ENCODE measurements at places on chromosomes 6 and 20.

DNA sequence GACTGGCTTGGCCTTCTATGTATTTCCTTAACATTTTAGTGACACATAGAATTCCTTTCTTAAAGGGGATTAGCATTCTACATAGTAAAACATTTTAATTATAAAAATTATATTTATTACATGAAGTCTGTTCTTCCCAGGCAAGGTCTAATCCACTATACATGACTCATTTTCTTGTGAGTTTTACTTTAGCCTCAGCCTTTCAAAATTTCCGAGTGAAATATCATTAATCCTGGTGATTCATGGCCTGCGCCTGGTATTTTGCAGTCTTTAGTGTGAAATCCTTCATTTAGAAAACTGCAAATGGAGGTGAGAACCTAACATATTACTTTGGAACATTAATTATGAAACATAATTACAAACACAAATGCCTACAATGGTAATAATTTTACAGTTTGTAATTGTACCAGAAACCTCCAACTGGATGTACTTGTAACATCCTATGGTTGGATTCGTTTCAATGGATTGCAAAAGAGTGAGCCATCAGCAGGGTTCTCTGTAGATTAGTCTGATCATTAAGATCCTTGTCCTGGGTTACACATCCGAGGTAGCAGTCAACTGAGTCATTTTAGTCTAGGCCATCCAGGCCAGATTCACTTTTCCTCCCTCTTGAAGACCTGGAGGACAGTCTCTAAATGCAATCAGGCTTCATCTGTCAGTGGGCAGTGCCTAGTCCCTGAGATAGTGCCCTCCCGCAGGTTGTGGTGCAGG, 272.0 kb downstream of the PACRG start:
- peak; percentile 85 for DNase-seq

DNA sequence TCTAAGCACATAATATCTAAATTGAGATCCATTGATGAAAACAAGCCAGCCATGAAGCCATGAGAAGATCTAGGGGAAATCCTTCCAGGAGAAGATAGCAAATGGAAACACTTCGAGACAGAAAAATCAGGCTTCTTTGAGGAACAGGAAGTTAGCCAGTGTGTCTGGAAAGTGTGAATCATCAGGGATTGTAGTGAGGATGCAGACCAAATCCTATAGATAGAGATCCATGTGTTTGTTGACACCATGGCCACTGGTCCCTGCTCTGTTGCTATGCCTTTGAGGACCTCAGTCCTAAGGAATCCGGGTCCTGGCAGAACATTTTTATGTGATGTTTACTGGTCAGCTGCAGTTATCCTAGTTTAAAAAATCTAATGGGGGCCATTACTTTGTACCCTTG, 6.6 kb upstream of the ELOVL2 start:
- DNase-seq, result no peak

GRCh38 chr20:24784607-24785006, 164.5 kb upstream of the CST7 start:
- no peak for DNase-seq

GRCh38 chr20:59808729-59809381, 124.6 kb downstream of the SYCP2 start:
- no peak for DNase-seq

DNA sequence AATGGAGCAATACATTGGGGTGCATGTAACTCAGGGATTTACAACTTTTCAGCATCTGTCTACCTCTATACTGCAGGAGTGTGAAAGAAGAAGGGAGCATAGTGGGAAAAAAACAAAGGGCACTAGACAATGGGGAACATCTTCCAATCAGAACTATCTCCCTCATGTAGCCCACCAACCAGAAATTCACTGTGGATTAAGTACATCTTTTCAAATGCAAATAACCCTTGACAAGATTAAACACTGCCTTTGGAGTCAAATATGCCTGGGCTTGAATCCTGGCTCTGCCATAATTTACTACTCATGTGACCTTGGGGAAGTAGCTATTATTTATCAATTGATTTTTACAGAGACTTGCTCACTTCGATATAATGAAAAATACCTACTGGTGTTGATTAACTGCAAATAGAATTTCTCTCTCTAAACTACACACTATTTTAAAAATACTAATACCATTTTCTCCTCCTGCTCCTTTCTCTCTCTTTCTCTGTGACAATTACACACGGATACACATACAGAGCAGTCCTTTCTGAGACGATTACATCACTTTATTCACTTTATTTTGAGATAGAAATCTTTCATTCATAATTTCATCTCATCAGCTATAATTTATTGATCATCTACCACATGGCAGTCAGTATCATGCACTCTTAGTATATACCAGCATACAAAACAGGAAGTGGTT, 783.7 kb downstream of the FRK start:
- DNase-seq, result no peak

GRCh38 chr20:57410398-57410920, 19.3 kb downstream of the RBM38 start:
- DNase-seq, result no peak

GRCh38 chr6:1796706-1797529, 187.2 kb downstream of the FOXC1 start:
- peak; percentile 7 for DNase-seq

Data from AG10803 (cell line).